ENCODE measurements at places on chromosomes 11 and 22. TPM values are rescaled to one million over a fixed set of nuclear protein-coding genes. Genes with fewer than 3 reads are reported as not detected.

The ABTB2 gene
- 0.09 TPM for total RNA-seq

The NTM gene
- 0.34 TPM for total RNA-seq

The ADAMTS8 gene
- 0.03 TPM for total RNA-seq

The OR51B2 gene
- not detected for total RNA-seq

GRCh38 chr11:7903940-7904339 is 27.1 kb downstream of the OR10A6 start:
- H3K27me3 ChIP-seq = no peaks in the 10 kb centered on the region
- no peaks in the 10 kb centered on the region for H3K36me3 ChIP-seq
- no peak overlapping the region for H3K4me3 ChIP-seq

DNA sequence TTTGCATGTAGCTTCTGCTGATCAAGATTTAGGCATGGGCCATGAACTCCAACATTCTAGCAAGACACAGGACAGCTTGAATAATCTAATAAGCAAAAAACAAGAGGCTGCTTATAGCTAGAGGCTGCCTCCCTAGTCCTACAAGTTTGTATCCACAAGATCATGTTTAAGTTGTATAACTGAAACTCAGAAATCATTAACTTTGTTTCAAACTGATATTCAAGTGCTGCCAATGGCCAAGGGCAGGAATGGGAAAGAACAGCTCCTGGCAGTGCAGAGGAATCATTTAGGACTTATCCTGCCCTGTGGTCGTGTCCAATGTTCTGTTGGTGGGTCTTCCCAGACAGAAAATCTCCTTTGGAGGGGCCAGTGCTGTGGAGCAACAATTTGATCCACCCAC is 209.6 kb upstream of the DDI1 start:
- H3K4me1 ChIP-seq = no peaks in the 10 kb centered on the region
- H3K4me3 ChIP-seq = no peak overlapping the region

DNA sequence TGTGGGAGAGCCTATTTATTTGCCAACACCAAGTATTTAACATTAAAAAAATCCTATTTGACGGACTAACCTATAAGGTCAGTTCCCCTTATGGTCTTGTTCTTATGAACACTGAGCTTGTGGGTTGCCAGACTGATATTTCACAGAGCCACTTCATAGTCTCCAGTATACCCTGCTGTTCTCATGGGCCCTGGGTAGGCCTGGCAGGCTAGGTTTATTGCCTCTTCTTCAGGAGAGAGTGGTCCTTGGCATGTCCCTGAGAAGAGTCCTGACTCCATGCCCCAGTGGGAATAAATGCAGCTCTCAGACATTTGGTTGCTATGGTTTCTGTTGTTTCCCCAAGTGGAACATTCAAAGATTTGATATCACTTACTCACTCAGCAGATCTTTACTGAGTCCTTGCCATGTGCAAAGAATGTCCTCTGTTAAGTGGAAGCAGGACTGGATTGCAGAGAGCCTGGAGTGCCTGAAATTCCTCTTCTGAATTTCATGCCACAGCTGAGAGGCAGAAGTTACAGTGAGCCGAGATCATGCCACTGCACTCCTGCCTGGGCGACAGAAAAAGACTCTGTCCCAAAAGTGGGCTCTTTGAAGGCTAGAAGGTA is 15.7 kb downstream of the SLC5A1 start:
- H3K27ac ChIP-seq = no peak overlapping the region
- H3K4me1 ChIP-seq = no peaks in the 10 kb centered on the region
- peaks cover under 1% of the 10 kb centered on the region for H3K27me3 ChIP-seq
- no peak for DNase-seq
- no peak overlapping the region for H3K4me3 ChIP-seq

- H3K4me1 ChIP-seq = no peaks in the 10 kb centered on the region
- no peaks in the 10 kb centered on the region for H3K27me3 ChIP-seq
- no peak for DNase-seq
These were observed 27.6 kb downstream of the SLC35F2 start for GRCh38 chr11:107830915-107831540.

DNA sequence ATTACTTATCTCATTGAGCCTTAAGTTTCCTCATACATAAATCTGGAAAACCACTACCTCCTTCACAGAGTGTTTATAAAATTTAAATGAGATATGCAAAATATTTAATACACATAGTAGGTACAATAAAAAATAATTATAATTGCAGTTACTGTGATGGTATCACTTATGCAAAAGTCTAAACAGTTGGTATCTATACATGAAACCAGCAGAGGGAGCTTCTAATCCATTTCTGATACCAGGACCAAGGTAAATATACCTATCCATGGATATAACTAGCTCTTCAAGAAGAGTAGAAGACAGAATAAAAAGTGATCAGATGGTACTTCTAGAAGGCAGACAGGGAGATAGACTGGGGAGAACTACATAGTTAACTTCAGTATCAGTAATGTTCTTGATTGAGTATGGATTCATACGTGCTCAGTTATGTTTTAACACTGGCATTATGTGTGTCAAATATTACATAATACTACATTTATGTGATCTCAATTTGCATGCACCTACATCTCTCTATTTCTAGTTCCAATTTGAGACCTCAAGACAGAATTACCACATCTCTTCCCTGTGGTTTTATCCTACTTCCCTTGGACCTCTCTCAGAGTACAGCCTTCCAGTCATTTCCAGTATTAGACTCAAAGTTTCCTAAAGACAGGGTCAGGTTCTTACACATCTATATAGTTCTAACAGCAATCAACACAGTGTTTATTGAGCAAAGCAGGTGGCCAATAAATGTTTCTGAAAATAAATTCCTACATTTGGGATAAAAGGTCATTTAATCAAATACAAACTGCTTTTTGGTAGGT is 13.7 kb upstream of the TSG101 start:
- H3K27ac ChIP-seq = no peak overlapping the region
- no peaks in the 10 kb centered on the region for H3K36me3 ChIP-seq
- H3K4me3 ChIP-seq = no peak overlapping the region
- DNase-seq = no peak
- no peaks in the 10 kb centered on the region for H3K27me3 ChIP-seq

Data from SJSA1 (cell line).